ENCODE measurements at places on chromosomes 5 and 9.

DNA sequence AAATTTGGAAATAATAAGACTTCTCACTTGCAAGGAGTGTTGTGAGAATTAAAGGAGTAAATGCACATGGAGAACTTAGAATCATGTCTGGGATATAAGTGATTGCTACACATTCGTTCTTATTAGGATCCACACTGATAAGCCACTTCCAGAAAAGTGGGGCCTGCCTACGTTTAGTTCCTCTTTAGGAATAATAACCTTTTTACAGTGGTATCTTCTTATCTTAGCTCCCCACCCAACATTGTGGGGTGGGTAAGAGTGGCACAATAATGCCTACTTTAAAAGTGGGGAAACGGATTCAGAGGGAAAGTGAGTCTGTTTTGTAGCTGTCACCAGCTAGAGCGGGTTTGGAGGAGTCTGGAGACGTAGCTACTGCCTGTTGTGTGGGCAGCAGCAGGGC is 16.0 kb downstream of the DOCK2 start:
- DNase-seq, result no peak

DNA sequence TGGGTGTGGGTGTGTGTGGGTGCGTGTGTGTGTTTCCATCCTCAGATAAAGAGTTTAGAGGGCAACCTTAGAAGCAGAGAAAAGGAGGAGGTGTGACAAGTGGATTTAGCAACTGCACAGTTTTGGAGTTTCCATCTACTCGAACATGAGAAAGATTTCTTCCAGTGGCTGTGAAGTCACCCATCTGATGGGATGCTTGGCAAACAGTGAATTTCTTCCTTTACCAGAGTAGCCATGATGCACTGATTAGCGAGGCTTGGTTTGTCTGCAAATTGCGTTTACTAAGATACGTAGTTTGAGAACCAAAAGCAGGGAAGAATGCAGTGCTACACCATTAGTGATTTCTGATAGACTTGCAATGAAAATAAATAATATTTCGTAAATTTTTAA is 791 bp upstream of the STARD4 start:
- DNase-seq, result no peak

DNA sequence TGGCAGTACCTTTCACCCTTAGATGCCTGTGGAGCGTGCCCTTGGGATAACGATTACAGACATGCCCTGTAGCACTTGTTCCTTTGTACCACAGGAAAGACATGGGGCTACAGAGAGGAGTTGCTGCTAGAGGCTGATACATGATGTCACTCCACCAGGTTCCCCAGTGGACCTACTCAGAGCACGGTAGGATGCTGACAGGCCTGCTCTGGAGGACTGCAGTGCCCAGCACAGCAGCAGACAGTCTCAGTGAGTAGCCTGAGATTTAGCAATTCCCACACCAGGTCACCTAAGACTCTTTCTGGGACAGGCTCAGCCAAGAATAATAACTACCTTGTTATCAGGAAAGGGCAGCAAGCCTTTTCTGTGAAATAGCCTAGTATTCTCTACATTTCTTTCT is 28.8 kb downstream of the PDE4D start:
- no peak for DNase-seq

DNA sequence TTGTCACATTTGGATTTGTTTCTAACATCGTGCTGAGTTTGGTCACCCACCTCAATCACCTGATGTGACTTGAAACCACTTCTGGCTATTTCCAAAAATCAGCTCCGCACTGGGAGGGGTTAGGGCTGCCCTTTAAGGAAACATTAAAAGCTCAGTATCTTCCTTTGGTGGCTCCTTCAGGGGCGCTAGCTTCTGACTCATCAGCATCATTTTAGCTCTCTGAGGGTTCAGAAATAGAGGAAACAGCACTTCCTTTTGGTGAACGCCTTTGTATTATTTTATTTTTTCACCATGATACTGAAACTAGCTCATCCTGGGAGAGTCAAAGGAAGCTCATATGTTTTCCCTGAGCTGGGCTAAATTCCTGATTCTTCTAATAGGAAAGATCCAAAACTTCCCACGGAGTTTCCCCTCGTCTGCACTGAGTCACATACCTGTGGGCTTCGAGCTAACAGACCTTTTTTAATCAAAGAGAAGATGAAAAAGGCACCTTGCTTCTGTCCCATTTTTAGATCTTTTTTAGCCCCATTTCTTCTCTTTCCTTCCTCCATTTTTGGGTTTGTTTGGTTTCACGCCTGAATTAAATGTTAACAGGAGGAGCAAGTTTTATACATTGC is 48.2 kb downstream of the ROPN1L start:
- peak; percentile 37 for DNase-seq

DNA sequence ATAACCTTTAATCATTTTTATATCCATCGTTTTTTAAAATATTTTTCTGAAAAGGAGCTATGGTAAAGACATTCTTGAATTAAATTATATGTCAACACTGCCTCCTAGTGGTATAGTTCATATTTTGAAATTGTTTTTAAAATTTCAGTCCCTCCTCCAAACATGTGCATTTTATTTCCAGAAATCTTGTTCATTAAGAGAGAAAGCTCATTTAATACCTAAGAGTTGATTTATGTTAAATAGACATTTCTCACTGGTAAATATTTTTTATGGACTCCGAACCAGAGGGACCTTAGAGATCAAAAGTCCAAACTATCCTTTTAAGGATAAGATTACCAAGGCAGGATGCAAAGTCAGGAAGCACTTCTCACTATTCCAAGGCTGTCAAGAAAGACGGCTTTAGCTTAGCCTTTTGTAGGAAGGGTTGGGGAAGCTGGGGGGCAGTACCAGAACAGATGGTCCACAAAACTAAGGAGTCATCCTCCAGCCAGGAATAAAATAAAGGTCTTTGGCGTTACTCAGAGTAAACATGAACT is 21.6 kb downstream of the BHMT start:
- no peak for DNase-seq

DNA sequence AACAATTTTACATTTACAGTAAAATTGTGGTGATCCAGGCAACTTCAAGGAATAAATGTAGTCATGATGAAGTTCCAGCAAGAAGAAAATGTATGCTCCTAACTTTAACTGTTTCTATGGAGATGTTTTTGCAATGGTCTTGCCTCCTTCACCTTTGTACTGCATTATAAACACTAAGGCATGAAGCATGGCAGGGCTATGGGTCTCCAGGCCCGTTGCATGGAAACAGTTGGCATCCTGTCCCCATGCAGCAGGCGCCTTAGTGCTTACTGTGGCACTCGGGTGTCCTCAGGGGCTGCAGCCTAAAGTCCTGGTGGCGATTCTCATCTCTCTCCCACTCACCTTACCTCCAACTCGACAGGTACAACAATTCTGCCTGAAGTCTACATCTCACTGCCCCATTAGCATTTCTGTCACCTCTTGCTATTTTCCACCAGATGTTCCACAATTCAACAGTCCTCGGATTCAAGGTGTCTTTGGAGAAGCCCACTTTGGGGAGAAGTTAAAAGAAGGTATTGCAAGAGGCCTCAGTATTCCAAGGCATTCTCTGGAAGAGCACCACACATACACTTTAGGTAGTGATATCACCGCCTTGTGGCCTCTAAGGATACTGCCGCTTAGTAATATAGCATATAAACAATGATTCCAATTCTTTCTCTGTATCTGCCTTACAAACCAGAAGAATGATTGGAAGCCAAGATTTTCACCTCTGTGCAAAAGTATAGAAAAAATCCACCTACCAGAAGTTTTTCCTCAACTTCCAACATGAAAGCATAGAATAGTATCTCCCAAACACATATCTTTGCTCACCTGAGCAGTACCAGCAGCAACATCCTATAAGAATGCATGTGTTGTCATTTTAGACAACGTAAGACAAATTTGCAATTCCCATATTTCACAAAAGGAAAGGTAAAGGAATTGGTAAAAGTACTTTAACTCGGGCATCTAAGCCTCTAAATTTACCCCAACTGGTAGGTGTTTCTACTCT is 5.1 kb downstream of the LIFR start:
- no peak for DNase-seq

GRCh38 chr5:170805666-170806065 is 22.1 kb downstream of the GABRP start:
- DNase-seq, result no peak

DNA sequence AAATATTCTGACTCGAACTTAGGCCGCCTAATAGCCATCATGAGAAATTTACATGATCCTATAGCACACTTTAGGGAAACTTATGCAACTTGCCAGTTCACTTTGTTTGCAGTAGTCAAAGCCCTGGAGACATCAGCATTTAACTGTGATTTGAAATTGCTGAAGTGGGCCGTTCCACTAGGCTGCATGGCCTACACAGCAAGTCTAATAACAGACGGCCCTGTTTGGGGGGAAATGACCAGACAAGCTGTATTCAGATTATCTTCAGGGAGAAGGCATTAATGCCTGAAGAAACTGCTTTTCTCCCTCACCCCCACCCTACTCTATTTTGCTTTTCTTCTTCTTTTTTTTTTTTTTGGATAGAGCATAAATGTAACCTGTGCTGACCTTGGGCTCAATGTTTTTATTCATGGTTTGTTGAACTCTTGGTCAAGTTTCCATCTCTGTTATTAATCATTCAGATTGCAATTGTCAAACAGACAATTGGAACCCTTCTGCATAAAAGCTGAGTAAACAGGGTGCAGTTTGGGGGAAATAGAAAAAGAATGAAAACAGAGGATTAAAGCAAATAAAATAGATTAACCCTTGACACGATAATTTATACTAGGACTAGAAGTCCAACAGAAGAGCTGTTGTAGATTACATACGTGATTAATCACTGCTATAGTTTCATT is 1928.2 kb upstream of the WWC1 start:
- DNase-seq, result no peak

DNA sequence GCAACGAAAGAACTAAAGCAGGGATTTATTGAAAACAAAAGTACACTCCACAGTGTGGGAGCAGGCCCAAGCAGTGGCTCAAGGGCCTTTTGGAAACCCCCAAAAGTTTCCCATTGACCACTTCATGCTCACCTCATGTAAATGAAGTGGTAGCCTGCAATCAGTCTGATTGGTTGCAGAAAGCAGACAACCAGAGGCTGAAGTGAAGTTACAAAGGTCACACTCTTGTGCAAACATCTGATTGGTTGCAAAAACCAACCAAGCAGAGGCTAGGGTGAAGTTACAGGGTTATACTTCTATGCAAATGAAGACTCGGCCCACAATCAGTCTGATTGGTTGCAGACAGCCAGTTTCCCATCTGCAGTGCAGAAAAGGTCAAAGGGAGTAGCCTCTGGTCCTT is 258.0 kb downstream of the YTHDC2 start:
- peak; percentile 37 for DNase-seq

GRCh38 chr5:130965920-130966319 is 199.1 kb downstream of the HINT1 start:
- no peak for DNase-seq

DNA sequence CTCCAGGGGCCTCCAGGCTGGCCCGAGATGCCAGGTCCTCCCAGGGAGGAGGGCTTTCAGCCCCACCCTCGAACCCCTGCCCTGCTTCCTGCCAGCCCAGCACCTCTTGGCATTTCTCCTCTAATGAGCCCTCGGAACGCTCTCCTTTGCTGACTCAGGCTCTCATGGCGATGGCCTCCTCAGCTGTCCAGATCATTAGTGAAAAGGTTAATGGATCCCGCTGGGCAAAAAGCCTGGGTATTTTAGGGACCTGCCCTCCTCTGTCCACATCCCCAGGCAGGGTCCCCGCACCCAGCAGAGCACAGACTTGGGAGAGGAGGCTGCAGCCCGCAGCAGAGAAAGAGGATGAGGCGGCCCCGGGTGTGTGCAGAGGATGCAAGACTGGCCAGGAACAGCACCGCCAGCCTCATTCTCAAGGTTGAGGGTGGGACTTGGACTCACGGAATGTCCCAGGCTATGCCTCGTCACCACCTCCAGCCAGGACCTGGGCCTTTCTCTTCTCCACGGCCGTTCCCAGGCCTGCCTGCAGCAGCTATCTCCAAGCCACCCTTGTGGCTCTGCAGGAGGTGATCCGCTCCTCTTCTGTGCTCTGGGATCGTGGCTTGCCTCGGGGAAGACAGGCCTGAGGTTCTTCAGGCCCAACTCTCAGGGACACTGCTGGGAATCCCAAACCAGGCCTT is 23.0 kb upstream of the ADAMTS2 start:
- DNase-seq, result no peak

DNA sequence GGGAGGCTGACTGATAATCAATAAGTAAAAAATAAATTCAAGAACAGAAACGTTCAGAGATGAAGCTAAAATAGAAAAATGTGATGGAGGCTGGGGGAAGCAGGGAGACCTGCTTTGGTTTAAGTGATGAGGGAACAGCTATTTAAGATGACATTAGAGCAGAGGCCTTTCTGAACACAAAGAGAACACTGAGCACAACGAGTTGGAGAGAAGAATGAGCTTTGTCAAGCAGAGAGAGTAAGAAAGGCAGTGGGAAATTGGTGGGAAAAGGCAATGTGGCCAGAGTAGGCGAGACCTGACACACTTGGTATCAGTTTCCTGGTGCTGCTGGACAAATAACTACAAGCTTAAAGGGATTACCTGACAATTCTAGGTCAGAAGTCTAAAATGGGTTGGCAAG is 20.0 kb downstream of the AUH start:
- no peak for DNase-seq

All from GM12878 (cell line).